ENCODE measurements at places on chromosomes 6 and 20.

DNA sequence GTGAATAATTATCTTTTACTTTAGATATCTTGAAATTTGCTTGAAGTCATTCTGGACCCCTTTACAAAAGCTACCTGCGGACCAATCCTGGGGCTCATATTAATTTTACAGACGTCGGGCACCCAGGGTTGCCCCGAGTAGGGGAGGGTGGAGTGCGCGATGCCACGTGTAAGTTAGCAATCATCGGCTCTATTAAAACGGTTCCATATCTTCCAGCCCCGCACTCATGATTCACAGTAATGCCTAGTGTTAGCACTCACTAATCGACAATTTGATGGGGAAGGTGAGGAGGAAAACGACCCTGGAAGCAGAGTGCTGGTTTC lies 34.9 kb upstream of the TCF21 start:
- DNase-seq, result no peak

- no peak for DNase-seq
Observed at GRCh38 chr20:12053353-12053752, 135.7 kb downstream of the BTBD3 start.

GRCh38 chr6:40319124-40319523 lies 268.0 kb downstream of the LRFN2 start:
- no peak for DNase-seq

DNA sequence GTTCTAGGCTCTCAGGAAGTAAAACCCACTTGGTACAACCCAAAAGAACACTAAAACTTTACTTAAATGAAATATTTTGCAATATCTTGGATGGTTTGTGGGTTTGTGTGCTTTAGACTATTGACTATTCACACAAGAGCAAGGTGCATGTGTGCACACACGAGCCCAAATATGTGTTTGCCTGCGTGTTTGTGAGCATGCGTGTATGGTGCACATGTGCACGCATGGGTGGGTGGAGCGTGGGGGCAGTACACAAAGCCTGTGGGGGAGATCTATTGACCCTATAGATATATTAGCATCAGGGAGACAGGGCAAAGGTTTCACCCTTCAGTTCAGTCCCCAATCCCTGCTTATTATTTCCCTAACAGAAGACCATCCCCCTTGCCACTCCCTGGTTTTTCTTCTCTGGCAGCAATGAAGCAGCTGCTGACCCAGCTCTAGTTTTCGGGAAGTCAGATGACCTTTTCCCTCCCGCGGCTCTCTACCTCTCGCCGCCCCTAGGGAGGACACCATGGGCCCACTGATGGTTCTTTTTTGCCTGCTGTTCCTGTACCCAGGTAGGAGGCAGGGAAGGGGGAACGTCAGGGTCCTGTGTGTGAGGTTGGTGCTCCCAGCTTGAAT lies at the start of gene C2:
Gene C2 (plus strand): TSS at position 476 of the 621 bp plus-strand sequence. CDS start 36 bp downstream, at position 512.
- DNase-seq, result no peak

GRCh38 chr6:3026791-3027626 lies 27.3 kb downstream of the NQO2 start:
- peak; percentile 14 for DNase-seq

GRCh38 chr6:33692760-33693158 lies 18.7 kb downstream of the UQCC2 start:
- peak; percentile 48 for DNase-seq

DNA sequence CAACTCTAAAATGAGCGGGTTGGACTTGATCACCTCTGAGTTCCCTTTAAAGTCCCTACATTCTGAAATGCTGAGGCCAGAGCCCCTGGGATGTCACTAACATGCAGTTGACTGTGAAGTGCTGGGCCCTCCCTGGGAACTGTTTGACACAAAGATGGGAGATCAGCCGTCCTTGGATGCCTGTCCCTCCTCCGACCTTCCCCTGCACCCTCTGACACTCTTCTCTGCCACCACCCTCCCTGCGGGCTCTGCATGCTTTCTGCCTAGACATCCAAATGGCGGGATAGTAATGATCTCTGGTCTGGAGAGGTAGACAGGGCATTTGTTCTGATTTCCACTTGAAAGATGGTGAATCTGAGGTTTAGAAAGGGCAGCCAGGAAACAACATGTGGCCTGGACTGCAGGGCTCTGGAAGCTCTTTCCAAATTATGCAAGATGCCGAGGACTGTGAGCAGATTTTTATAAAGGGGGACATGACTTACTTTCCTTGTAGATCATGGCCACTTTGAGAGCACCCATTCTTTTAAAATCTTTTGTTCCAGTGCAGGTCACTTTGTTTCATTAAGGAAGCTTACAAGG lies 113.2 kb downstream of the ZDHHC14 start:
- no peak for DNase-seq

DNA sequence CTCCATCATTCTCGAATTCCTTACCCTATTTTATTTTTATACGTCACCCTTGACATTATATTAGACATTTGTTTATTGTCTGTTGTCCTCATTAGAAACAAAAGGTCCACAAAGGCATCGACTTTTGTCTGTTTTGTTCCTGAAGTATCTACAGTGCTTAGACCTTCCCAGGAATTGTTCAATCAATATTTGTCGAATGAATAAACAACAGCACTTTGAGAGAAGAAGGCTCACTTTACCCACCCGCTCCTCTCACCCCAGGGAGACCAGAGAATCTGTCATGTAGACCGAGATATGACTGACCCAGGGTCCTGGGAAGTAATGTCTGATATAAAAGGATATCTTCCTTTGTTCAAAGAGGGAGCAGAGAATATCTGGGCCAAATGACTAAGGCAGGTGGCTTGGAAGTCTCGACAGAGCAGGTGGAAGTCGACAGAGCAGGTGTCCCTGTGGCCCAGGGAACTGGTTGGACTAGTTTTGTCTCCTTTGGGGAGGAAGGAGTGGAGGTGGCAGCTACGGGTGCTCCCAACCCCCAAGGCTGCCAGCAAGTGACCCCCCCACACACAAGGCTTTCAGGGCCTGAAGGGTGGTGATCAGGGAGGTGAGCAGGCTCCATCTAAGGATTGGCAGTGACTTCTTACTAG lies 14.8 kb upstream of the CHMP4B start:
- no peak for DNase-seq

- no peak for DNase-seq
Observed at GRCh38 chr6:41335943-41336342, 535 bp downstream of the NCR2 start.

GRCh38 chr6:89118931-89119330 lies 1.1 kb upstream of the SRSF12 start:
- DNase-seq, result no peak

DNA sequence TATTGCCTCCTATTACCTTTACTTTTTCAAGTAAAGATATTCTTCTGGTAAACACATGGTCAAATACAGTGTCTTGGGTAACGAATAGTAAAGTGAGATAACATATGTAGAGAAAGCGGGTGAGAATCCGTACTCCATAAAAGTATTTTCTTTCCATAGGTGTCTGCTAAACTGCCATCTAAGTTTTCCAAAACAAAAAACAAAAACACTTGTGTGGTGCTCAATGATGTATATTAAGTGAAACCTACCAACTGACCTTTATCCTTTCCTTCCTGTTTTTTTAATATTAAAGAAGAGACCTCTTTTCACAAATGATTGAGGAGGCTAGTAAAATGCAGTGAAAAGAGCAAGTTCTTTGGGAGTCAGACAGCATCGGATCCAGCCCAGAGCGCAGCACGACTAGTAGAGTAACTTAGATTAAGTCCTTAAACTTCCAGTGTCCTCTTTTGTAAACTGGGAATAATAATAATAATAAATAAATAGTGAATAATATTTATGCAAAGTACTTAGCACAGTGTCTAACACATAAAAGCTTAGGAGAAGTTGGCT lies 437 bp upstream of the CDKAL1 start:
- no peak for DNase-seq

DNA sequence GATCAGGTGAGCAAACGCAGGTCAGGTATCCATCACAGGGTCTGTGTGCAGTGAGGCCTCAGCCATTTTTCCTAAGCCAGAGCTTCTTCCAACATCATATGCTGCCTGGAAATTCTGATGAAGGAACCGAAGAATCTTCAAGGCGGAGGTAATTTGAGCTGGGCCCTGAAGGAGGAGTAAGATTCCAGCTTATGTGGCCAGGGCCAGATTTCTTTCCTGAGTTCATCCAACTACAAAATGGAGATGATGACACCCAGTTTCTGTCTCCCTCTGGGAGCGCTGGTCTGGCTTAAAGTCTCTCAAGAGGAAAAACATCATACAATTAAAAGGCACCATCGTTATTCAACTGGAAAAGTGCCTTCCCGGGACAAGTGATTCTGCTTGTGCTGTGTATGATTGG lies 6.9 kb upstream of the MANBAL start:
- no peak for DNase-seq

DNA sequence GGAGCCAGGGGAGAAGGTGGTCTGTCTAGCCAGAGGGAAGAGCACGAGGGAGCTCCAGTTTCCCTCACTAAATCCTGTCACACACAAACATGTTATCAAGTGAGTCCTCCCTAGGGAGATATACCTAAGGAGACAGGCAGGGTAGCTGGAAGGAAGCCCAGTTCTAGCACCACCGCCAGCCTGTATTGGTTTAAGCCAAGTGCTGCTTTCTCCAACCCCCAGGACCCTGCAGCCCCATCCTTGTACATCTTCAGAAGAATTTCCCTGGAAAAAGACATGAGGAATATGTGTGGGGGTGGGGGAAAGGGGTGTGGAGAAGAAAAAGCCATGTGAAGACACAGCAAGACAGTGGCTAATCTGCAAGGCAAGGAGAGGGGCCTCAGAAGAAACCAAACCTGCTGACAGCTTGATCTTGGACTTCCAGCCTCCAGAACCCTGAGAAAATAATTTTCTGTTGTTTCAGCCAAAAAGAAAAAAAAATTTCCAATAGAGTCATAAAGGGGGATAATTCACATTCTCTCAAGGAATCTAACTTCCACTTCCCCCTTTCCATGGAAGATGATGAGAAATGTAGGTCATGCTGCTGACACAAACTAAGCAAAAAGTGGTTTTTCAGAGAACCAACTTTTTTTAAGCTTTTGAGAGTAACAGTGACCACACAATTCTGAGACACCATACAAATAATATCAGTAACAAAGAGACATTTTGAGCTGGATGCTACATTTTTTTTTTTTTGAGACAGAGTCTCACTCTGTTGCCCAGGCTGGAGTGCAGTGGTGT lies 103.2 kb upstream of the PRDM1 start:
- DNase-seq, result no peak

GRCh38 chr6:121516331-121516730 lies 80.9 kb downstream of the GJA1 start:
- no peak for DNase-seq

DNA sequence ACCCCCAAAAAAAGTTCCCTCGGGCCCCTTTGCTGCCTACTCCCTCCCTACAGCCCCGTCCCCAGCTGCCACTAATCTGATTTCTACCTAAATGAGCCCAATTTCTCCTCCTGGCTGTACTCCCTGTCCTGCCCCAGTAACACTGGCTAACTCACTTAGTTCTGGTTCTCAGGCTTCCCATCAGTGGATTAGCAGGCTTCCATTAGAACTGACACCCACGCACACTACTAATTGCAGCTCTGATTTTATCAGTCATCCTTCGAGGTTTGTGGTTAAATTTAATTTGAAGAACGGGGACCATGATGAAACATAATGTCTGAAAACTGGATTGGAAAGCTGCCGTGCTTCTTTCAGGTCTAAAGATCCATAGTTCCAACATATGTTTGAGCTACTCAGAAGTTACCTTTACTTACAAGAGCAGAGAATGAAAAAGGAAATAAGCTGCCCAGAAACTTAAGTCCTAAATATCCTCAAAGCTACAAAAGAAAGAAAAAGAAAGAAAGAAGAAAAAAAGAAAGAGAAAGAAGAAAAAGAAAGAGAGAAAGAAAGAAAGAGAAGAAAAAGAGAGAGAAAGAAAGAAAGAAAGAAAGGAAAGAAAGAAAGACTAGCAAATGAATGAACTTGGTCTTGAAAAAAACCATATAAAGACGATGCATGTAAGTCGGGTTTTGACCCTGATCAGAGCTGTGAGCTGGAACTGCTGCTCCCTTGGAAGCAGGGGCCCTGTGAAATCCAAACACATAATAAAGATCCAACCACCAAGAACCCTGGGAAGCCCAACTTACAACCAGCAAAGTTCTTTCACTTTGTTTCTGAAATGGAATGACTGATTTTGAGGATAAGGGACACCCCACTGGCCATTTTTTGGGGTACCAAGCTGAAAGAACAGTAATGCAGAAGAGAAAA lies 51.7 kb downstream of the CNKSR3 start:
- no peak for DNase-seq

DNA sequence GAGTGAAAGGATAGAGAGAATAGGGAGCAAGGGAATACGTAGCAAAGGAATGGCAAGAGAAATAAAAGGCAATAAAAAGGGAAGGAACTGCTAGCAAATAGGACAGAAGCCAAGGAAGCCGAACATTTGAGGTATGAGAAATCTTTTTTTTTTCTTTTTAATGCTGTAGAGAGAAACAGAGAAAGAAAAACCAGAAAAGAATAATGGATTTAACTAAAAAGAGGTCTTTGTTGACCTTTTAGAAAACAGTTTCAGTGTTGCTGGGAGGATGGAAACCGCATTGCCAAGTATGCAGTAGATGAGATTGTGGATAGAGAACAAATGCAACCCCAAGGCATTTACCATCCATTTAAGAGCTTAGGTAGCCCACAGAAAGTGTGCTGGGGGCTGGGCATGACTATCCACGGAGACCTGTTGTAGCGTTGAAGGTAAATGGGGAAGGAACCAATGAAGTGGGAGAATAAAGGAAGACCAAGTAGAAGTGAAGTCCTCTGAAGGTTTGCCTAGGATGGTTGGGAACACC lies 23.3 kb upstream of the C6orf62 start:
- no peak for DNase-seq

DNA sequence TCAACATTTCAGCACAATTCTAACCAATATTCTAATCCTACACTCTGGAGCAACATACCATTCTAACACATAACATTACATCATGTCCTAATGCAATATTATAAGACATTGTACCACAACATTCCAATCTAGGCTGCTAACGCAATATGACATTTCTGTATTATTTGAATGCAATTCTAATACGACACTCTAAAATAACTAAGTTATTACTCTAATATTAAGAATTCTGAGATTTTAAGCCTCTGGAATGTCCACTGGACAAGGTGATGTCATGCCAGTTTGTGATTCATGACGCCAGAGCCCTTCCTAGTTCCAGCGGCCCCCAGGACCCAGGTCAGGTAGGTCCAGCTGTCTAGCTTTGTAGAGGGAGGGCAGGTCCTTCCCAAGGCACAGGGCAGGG lies 69.7 kb upstream of the SIRPA start:
- DNase-seq, result no peak

DNA sequence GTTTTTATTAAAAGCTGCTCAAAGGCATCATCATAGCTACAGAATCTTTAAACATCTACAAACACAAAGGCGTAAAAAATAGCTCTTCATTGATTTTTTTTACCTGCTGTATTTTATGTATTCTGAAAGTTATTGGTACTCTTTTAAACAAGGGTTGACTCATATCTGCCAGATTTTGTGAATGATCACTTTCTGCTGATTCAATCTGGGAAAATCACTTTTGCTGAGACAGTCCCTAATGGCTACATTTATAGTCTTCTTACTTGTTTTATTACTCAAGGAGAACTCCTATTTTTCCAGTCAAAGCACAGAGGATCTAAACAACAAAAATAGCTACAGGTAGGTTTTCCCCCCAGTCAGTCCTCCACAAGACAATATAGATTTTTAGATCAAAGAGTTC lies 739.0 kb downstream of the CBLN4 start:
- no peak for DNase-seq
